ENCODE measurements at places on chromosomes 3 and 15. TPM values are rescaled to one million over a fixed set of nuclear protein-coding genes. Genes with fewer than 3 reads are reported as not detected.
A peak's percentile ranks its signal among the peaks of the same experiment; 100 is the strongest.

DNA sequence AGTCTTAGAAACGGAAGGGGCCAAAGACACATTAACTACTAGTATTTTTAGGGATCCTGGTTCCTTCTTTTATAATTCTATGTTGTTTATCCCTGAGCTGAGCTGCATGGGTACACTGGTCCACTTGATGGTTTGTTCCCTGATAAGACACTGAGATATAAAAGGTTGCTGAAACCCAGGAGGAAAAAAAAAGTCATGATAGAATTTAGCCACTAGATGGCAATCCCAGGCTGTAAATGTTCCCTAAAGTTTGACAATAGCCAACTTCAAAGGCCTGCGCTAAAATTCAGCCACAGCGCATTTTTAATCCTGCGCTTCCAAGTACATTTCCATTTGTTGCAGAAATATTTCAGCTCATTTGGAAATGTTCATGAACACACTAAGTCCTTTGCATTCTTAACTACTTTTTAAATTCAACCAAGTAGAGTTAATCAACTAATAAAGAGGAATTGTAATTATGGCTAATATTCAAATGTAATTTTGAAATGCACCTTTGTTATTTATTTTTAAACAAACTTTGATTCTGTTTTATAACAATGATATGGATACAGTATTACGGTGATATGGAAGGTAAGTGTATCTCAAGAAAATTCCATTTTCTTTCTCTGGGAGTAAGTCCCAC is 249.3 kb upstream of the FEZF2 start:
- no peak for DNase-seq

DNA sequence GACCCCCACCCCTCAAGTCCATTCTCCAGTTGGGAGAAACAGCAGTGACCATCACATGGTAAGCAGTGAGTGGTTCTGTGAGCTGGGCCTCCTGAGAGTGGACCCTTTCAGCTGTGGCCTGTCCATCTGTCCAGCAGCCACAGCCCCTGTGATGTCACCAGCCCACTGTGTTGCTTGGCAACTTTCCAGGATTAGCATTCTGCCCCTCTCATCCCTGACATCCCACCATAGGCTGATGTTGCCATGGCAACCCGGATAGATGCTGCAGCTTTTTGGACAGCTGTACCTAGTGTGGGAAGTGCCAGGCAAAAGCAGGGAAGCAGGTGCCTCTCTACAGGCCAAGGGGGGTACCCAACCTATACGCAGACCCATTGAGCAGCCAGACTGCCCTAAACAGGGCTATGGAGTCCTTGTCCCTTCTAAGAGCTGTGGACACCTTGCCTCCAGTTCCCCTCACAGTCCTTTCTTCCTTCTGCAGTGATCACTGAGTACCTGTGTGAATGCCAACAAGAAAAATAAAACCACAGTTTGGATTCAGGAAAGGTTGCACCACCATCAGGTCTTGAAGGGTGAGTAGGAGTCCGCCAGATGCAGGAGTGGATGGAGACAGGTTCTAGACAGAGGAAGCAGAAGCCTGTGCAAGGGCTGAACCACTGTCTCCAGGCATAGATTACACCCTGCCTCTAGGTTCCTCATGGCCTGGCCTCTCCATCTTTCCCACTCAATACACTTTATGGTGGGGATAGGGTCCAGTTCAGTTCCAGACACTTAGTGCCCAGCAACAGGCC is at the start of gene DNAH1:
Gene DNAH1, plus strand, starts transcription at position 343 of the 788 bp plus-strand sequence. CDS start 6,124 bp downstream, outside the sequence.
- peak; percentile 81 for DNase-seq

GRCh38 chr3:69433969-69434325 is 48.1 kb upstream of the FRMD4B start:
- no peak for DNase-seq

DNA sequence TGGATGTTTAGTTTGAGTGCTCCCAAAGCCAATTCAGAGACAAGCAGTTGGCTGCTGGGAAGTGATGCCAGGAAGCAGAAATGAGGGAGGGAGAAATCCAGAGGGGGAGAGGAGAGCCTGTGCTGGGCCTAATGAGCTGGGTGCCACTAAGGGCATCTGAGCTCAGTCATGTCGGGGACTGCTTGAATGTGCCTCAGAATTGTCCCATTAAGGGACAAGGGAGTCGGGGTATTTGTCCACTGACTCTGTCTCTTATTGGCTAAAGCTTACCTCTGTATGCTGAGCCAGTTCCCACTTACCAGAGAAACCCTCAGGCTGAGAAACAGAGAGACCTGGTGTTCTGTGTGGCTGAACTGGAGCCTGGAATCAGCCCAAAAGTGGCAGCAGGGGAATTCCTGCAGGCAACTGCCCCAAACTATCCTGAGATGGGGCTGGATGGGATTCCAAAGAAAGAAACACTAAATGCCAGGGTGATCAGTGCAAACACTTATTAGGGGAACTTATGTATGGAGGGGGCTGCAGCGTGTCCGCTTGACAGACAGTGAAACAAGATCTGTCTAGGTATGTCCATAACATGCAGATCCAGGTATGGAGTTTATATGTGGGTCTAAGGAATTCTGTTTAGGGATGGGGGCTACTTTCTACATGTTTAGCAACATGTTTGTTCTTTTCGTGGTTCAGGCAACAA is 48.6 kb downstream of the NR1D2 start:
- DNase-seq, result no peak

- no peak for DNase-seq
Measured at GRCh38 chr15:29090617-29091466, 178.8 kb downstream of the NSMCE3 start.

- DNase-seq, result no peak
Measured at GRCh38 chr3:193391902-193392301, 13.3 kb upstream of the ATP13A5 start.

- peak; percentile 95 for DNase-seq
Measured at GRCh38 chr3:160399125-160400029, at the start of the genes IFT80 and SMC4. IFT80 (minus strand) TSS chr3:160399225; CDS start chr3:160384600, 14,625 bp downstream. SMC4 (plus strand) TSS chr3:160399650; CDS start chr3:160400827, 1,177 bp downstream.

DNA sequence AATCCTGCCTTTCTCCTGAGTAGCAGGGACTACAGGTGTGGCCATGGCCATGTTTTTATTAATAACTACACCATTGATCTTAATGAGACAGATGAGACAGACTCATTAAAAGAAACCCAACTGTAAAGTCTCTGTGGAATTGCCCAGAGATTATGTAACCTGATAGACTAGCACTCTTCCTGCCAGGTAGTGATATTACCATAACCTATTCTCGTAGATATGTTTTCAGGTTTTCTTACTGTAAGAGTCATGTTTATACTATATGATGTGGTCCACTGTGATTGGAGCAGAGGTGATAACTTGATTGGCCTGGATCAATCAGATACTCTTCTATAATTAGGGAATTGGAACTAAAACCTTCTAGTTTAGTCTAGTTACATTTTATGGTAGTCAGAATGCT is 93.7 kb downstream of the NFKBIZ start:
- no peak for DNase-seq

- DNase-seq, result no peak
Measured at GRCh38 chr15:28044121-28044672, 54.9 kb downstream of the OCA2 start.

- no peak for DNase-seq
Measured at GRCh38 chr3:89740080-89740880, 632.9 kb downstream of the EPHA3 start.

DNA sequence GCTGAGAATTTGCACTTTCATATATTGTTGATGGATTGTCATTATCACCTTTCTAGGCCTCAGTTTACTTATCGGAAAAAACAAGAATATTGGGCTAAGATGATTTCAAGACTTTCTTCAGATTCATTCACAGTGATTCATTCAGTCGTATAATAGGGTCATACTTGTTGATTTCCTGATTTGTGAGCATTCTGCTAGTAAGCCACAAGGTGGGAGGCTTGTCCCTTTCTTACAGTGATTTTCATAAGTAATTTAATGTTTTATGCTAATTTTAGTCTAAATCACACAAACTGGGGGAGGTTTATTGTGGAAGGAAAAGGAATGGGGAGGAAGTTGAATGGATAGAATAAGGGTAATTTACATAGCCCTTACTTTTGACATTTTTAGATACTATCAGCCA is 126.8 kb upstream of the GOLGA6L4 start:
- DNase-seq, result no peak

DNA sequence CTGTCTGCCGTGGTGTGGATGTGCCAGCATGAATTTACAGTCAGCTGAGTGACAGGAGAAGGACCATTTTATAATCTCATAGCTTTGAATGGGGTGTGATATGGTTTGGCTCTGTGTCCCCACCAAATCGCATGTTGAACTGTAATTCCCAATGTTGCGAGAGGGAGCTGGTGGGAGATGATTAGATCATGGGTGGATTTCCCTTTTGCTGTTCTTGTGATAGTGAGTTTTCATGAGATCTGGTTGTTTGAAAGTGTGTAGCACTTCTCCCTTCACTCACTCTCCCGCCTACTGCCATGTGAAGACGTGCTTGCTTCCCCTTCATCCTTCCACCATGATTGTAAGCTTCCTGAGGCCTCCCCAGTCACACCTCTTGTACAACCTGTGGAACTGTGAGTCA is 111.9 kb upstream of the CHD2 start:
- DNase-seq, result no peak

GRCh38 chr15:96544162-96544756 is 213.8 kb downstream of the NR2F2 start:
- DNase-seq, result no peak

DNA sequence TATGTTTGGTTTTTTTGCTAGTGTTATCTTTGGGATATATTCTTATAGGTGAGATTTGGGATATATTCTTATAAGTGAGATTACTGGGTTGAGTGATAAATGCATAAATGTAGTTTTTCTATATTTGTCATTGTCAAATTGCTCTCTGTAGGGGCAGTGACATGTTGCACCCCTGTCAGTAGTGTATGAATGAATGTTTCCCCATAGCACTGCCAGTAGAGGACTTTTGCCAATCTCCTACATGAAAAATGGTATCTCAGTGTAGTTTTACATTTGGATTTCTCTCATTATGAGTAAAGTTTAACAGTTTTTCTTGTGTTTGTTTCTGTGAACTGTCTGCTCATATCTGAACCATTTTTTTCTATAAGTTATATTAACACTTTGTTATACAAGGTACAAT is 13.6 kb downstream of the U2SURP start:
- no peak for DNase-seq

DNA sequence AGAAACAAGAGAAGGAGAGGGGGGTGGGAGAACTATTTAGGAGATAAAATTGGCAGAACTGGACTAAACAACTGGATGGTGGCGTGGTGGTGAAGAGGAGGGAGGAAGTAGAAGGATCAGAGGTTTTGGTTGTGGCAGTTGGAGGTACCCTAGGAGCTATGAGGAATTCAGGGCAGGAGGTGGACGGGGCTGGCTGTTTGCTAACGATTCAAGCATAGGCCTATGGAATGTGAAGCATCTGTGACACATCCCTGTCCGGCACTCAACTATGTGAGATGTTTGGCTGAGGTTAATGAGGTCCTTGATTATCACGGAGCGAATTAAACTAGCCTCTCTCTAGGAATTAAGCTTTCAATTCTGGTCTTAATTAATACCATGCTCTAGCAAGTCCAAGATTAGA is 13.5 kb downstream of the TARS3 start:
- no peak for DNase-seq

DNA sequence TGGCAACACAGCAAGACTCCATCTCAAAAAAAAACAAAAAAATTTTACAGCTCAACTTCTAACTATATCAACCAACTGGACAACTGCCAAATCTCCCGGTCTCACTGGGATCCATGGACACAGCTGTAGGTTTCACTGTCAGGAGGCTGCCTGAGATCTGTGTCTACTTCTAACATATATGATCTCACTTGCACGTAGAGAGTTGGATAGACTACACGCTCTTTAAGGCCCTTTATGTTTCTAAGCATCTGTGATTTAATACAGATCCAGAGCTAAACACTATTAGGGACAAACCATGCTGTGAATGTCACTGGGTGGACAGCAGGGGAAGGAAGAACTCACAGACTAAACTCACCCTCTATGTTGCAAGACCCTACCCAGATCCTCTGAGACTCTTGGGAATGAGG is 13.0 kb upstream of the APOD start:
- DNase-seq, result no peak

DNA sequence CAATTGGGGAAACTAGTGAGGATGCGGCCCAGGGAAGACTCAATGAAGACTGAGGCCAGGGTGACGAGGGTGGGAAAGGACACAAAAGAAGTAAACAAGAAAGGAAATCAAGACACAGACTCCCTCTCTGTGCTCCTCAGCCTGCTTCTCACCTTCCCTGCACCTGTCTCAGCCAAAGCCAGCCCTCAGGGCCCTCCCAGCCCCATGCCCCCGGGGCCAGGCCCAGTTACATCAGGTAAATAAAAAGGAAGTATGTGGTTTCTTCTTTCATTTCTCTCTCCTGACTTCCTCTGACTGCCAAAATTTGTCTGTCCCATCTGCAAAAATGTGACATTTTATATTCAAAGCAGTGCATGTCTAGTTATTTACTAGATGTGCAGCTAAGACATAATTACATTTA is 328.0 kb downstream of the UACA start:
- no peak for DNase-seq

DNA sequence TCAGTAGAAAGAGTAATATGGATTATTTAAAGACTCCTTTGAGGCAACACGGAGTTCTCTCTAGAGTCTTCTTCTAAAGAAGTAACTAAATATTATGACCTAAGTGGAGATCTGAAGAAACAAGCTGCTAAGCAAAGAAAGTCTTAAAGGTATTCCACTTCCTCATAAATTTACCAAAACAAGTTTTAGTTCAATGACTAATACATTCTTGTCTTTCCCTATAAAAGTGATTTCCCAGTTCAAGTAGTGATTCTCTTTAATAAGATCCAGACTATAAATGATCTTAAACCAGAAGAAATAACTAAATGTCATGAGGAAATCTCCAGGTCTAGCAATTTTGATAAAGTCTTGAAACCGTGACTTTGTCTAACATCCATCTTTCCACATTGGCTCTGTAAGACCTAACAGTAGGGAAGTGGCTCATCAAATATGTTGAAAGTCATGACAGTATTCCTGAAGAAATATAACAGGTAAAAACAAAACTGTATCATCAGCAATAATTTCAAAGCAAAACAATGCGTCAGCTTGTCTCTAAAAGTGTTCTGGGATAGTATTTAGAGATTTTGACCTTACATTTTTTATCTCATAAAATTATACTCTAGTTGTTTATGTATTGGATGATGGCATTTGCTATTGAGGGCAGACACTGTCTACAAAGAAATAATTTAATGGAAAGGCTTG is 51.8 kb upstream of the NEDD4 start:
- no peak for DNase-seq

CHRNA7 gene
- total RNA-seq, result 19.1 TPM

IMPG2 gene
- 2.4 TPM for total RNA-seq

CHDH gene
- 0.61 TPM for total RNA-seq

TKT gene
- total RNA-seq, result 265 TPM

PDZRN3 gene
- 21.9 TPM for total RNA-seq

PTX3 gene
- total RNA-seq, result 2.4 TPM

GOLGA8S gene
- total RNA-seq, result not detected

CLEC3B gene
- not detected for total RNA-seq

IRAK2 gene
- 0.20 TPM for total RNA-seq

CEP97 gene
- 25.1 TPM for total RNA-seq

DNAH1 gene
- total RNA-seq, result 8.9 TPM

THSD4 gene
- 12.3 TPM for total RNA-seq

MYO5A gene
- total RNA-seq, result 61.0 TPM

MYRIP gene
- total RNA-seq, result 1.8 TPM

CPEB1 gene
- total RNA-seq, result 15.2 TPM

RGMA gene
- 56.6 TPM for total RNA-seq
